ENCODE measurements at places on chromosomes 2 and 18. TPM values are rescaled to one million over a fixed set of nuclear protein-coding genes. Genes with fewer than 3 reads are reported as not detected.

DNA sequence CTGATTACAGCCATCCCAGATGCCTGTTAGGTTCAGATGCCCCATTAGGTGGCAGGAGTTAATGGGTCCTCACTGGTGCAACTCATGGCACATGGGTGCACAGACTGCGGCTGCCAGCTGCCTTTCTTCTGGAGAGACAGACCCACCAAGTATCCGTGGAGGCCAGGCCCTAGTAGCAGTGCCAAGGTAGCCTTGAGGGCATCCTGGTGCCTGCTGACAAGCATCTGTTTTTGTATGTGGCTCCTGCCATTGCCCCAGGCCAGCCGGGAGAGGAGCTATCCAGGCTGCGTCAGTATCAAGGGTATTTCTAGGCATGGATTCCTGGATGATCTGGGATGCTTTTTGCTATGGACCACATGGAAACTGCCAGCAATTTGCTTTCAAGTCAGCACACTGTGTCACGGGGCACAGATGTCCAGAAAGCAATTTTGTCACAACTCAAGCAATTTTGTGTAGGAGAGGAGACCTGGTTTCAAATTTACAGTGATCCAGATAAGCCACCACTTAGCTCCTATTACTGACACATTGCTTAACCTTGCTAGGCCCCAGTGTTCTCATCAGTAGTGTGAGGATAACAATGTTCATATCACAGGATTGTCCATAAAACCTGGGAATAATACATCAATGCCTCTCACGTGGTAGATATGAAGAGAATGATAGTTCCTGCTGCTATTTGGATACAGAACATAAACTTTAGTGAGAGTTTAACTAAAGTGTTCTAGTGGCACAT is 815.1 kb upstream of the RAB6C start:
- peaks cover 16% of the 10 kb centered on the region for H3K4me1 ChIP-seq
- H3K27ac ChIP-seq: no peak overlapping the region
- H3K4me3 ChIP-seq: no peak overlapping the region
- no peaks in the 10 kb centered on the region for H3K36me3 ChIP-seq
- H3K27me3 ChIP-seq: no peaks in the 10 kb centered on the region

The ADCYAP1 gene
- total RNA-seq: 1.3 TPM

DNA sequence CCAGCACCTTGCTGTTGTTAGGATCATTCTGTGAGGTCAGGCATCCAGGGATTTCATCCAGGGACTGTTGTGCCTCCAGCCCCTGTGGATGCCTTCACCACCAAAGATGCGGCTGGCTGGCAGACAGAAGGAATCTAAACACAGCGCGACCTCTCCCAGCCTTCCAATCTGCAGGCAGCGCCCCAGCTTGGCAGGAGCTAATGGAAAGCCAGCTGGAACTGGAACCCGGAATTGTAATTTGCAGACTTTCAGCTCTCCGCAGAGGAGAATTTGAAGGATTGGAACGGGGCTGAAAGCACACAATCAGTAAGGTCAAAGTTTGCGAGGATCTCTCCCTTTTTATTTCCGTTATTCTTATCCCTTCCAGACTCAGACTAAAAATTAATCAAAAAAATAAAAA is 127.8 kb downstream of the TRIB2 start:
- no peaks in the 10 kb centered on the region for H3K36me3 ChIP-seq
- no peaks in the 10 kb centered on the region for H3K27me3 ChIP-seq
- DNase-seq: no peak
- H3K4me1 ChIP-seq: peaks cover 2% of the 10 kb centered on the region
- no peak overlapping the region for H3K27ac ChIP-seq
- no peak overlapping the region for H3K4me3 ChIP-seq

- no peaks in the 10 kb centered on the region for H3K27me3 ChIP-seq
- peak overlapping the region; percentile 68 for H3K27ac ChIP-seq
- no peaks in the 10 kb centered on the region for H3K36me3 ChIP-seq
- DNase-seq: peak; percentile 31
Measured at GRCh38 chr2:71944806-71945602, 202.7 kb downstream of the CYP26B1 start.

The MOGAT1 gene
- not detected for total RNA-seq

DNA sequence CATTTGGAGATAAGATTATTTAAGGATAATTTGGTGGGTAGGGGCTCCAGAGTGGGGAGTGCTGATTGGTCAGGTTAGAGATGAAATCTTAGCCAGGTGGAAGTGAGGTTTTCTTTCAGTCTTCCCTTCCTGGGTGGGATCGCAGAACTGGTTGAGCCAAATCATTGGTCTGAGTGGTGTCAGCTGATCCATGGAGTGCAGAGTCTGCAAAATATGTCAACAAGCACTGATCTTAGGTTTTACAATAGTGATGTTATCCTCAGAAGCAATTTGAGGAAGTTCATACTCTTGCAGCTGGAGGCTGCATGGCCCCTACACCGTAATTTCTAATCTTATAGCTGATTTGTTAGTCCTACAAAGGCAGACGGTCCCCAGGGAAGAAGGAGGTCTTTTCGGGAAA is 1483.4 kb upstream of the ZEB2 start:
- no peaks in the 10 kb centered on the region for H3K27me3 ChIP-seq
- DNase-seq: no peak
- no peak overlapping the region for H3K27ac ChIP-seq
- no peak overlapping the region for H3K4me3 ChIP-seq

- no peak for DNase-seq
- H3K36me3 ChIP-seq: peaks cover 2% of the 10 kb centered on the region
- H3K4me3 ChIP-seq: no peak overlapping the region
- H3K4me1 ChIP-seq: peaks cover 55% of the 10 kb centered on the region
- peak overlapping the region; percentile 27 for H3K27ac ChIP-seq
Measured at GRCh38 chr2:33018271-33018670, 71.5 kb downstream of the LTBP1 start.

The FAHD2B gene
- total RNA-seq: 37.4 TPM

The NCKAP5 gene
- total RNA-seq: 2.1 TPM

DNA sequence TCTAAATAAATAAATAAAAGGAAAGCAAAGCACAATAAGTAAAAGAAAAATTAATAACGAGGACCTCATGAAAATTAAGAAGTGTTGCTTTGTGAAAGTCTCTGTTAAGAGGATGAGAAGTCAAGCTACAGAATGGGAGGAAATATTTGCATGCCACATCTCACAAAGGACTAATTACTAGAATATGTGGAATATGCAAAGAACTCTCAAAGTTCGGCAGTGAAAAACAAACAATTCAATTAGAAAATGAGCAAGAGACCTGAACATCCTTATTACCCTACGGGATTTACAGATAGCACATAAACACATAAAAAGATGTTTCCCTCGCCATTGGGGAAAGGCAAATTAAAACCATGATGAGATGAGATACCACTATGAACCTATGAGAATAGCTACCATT is 23.3 kb downstream of the CYP26B1 start:
- DNase-seq: no peak
- H3K27ac ChIP-seq: peak overlapping the region; percentile 74
- no peaks in the 10 kb centered on the region for H3K27me3 ChIP-seq
- peaks cover 8% of the 10 kb centered on the region for H3K4me1 ChIP-seq
- H3K4me3 ChIP-seq: no peak overlapping the region

The RUFY4 gene
- not detected for total RNA-seq

DNA sequence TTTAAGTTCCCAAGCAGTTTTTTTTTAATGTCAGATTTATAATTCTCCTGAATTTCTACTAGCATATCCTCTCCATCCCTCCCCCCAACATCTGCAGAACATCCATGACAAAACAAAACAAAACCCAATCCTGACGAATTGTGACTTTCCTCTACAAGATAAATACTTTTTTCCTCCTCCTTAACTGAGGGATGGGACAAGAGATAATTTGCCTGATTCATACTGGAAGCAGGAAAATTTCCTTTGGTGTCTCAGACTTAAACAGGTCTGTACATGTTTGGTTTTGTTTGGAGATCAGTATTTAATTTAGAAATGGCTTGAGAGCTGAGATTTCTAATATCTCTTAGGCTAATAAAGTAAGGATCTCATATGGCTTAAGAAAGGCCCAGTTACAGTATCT is 2.2 kb downstream of the CAVIN2 start:
- peak overlapping the region; percentile 27 for H3K27ac ChIP-seq
- DNase-seq: no peak
- H3K27me3 ChIP-seq: no peaks in the 10 kb centered on the region
- H3K4me3 ChIP-seq: no peak overlapping the region
- H3K4me1 ChIP-seq: peaks cover 34% of the 10 kb centered on the region
- no peaks in the 10 kb centered on the region for H3K36me3 ChIP-seq

- H3K4me3 ChIP-seq: no peak overlapping the region
- peaks cover 12% of the 10 kb centered on the region for H3K36me3 ChIP-seq
- no peak overlapping the region for H3K27ac ChIP-seq
- H3K27me3 ChIP-seq: no peaks in the 10 kb centered on the region
- no peaks in the 10 kb centered on the region for H3K4me1 ChIP-seq
- no peak for DNase-seq
Measured at GRCh38 chr2:113910967-113911678, 21.2 kb downstream of the ACTR3 start.

- no peak overlapping the region for H3K27ac ChIP-seq
- no peaks in the 10 kb centered on the region for H3K36me3 ChIP-seq
- DNase-seq: peak; percentile 95
- peak overlapping the region; percentile 73 for H3K4me3 ChIP-seq
Measured at GRCh38 chr2:113198790-113199612, 25.2 kb downstream of the PSD4 start.
